ENCODE measurements at places on chromosomes 13 and 19.

- H3K4me1 ChIP-seq, result peaks cover 40% of the 10 kb centered on the region
- DNase-seq, result peak; percentile 91
- peak within 1 kb of the TSS; percentile 80 for H3K27ac ChIP-seq
- no peaks in the 10 kb centered on the region for H3K27me3 ChIP-seq
- peaks cover 22% of the 10 kb centered on the region for H3K36me3 ChIP-seq
These were observed at the start of gene RAB3D for GRCh38 chr19:11339254-11340098. Gene RAB3D, minus strand, starts transcription at chr19:11339657. Its CDS starts 2,258 bp downstream, at chr19:11337399.

DNA sequence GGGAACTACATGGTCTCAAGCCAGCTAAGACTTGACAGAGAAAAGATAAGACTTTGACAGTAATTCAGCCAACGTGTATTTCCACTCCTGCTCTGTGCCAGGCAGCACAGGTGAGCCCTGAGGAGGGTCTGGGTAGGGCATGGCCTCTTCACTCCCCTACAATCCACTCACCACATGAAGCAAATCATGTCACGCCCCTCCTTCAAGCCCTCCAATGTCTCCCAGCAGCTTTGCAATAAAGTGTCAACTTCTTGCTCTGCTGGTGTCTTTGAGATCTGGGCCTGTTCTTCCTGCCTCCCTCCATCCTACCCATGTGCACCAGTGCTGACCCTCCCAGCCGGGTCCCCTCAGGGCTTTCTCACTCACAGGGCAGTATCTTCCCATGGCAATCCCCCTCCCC, 58.5 kb downstream of the CCDC70 start:
- H3K4me1 ChIP-seq, result no peaks in the 10 kb centered on the region
- H3K36me3 ChIP-seq, result no peaks in the 10 kb centered on the region
- no peaks in the 10 kb centered on the region for H3K27me3 ChIP-seq
- no peak overlapping the region for H3K4me3 ChIP-seq

DNA sequence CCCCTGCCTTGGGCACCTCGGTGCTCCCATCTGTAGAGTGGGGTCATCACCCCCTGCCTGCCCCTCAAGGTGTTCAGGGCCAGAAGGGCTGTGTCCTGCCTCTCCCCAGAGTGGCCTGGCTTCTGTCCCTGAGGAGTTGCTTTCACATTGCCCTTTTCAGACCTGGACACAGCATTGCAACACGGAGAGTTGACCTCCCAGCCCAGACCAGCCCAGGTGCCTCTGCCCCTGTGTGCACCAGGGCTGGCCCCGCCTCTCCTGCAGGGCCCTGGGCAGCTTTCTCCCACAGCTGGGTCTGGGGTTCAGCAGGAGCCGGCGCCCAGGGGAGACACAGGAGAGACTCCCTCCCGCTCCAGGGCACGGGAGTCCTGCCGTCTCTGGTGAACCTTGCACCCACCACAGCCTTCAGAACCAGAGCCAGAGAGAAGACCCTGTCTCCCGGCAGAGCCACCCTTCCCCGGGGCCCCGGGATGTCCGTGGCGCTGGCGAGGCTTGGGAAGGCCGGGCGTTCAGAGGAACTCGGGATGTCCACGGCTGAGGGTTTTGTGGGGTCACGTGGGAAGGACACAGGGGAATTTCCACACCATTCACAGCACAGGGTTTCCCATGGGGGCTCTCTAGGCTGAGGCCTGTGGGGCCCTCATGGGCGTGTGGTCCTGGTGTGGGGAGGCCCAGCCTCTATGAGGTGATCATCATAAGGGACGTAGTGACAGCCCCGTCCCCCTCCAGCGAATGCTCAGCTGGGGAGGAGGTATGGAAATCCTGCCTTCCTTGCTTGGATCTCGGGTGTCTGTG, 23.2 kb downstream of the C13orf46 start:
- H3K27ac ChIP-seq, result no peak overlapping the region
- peaks cover 24% of the 10 kb centered on the region for H3K4me1 ChIP-seq
- no peaks in the 10 kb centered on the region for H3K36me3 ChIP-seq
- H3K4me3 ChIP-seq, result peak overlapping the region; percentile 42
- H3K27me3 ChIP-seq, result no peaks in the 10 kb centered on the region
- no peak for DNase-seq

GRCh38 chr13:49904729-49905456, 31.2 kb downstream of the SPRYD7 start:
- no peak overlapping the region for H3K27ac ChIP-seq
- no peaks in the 10 kb centered on the region for H3K36me3 ChIP-seq
- no peak overlapping the region for H3K4me3 ChIP-seq
- H3K27me3 ChIP-seq, result no peaks in the 10 kb centered on the region

- H3K27me3 ChIP-seq, result no peaks in the 10 kb centered on the region
- DNase-seq, result no peak
- H3K4me3 ChIP-seq, result no peak overlapping the region
- no peak overlapping the region for H3K27ac ChIP-seq
- H3K36me3 ChIP-seq, result no peaks in the 10 kb centered on the region
These were observed 634.4 kb upstream of the KLF12 start for GRCh38 chr13:74768521-74769085.

DNA sequence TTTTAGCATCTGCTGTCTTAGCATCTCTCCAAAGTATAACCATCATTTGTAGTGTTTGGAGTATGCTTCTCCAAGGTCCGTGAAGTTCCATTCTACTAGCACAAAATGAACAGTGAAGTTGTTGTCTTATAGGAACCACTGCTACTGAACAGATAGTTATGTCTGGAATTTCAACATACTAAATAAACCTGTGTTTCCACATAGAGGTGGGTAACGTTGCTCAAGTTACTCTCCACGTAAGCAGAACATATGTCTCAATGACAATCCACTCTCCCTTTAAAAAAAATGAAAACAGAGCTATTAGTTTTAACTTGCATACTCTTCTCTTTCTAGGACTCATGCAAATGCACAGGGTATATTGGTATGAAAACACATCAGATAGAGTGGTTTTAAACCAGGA, 184.3 kb upstream of the TRPC4 start:
- no peak overlapping the region for H3K27ac ChIP-seq
- H3K4me1 ChIP-seq, result no peaks in the 10 kb centered on the region
- DNase-seq, result no peak

DNA sequence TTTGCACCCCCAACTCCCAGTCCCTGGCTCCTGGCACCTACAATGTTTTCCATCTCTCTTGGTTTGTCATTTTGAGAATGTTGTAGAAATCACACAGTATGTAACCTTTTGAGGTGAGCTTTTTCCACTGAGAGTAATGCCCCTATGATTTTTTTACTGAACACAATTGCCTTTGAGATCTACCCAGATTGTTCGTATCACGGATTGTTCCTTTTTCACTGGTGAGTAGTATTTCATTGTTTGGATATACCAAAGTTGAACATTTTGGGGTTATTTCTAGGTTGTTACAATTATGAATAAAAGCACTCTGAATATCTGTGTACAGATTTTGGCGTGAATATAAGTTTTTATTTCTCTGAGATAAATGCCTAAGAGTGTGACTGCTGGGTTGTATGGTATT, 17.7 kb upstream of the ANKRD10 start:
- H3K4me3 ChIP-seq, result no peak overlapping the region
- H3K27ac ChIP-seq, result no peak overlapping the region
- no peak for DNase-seq

DNA sequence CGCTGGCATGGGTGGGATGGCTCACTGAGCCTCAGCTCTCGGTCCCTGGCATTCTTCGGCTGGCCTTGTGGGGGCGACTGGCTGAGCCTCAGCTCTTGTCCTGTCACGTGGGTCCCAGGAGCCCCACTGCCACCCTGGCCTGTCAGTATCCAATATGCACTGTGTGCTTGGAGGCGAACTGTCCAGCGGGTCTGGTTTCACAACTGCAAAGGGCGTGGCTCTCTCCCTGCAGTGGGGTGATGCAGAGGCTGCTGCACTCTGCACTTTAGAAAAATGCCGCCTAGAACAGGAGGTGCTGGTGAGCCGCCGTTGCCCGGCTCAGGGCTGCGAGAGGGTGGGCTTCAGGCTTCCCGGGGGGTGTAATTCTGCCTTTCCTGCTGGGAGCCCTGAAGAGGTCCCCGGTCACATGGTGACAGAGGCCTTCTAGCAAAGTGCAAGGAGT, 17.0 kb upstream of the TMEM255B start:
- H3K4me3 ChIP-seq, result no peak overlapping the region
- H3K4me1 ChIP-seq, result no peaks in the 10 kb centered on the region
- DNase-seq, result peak; percentile 61
- no peaks in the 10 kb centered on the region for H3K36me3 ChIP-seq
- H3K27me3 ChIP-seq, result no peaks in the 10 kb centered on the region
- no peak overlapping the region for H3K27ac ChIP-seq

DNA sequence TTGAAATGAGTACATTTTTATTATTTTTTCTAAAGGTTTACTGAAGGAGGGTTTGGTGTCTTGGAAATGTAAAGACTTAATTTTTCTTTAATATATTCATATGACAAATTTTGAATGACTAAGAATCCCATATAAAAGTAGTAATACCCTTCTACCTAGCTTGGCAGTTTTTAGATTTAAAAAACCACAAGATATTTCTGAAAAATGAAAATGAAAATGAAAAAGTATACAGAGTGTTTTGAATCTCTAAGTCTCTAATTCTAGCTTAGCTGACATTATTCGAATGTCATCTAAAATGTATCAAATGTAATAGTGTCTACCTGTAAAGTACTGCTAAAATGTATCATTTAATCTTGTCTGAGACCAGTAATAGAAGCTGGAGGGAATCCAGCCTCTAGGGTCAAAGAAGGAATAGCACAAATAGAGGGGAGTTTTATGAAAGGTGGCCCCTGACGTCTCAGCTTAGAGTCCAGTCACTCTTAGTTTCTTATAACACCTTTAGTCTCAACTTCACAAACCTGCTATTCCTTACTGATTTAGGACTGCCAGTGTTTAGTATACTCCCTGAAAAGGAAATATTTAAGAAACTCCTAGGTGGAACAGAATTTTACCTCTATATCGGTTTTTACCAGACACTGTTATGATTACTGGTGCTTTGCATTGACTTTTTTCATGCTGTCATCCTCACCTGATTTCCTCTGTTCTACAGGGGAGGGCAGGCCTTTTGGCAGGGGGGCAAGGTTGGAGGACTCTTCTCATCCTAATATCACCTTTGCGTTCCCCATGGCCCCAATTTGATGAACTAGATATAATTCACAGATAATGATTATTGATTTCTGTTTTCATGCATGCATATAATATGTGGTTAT, 16.2 kb upstream of the MIR17HG start:
- H3K27me3 ChIP-seq, result no peaks in the 10 kb centered on the region
- H3K4me3 ChIP-seq, result no peak overlapping the region
- DNase-seq, result no peak

GRCh38 chr13:70162141-70162540, 53.9 kb upstream of the KLHL1 start:
- no peak overlapping the region for H3K4me3 ChIP-seq
- H3K36me3 ChIP-seq, result no peaks in the 10 kb centered on the region
- no peak overlapping the region for H3K27ac ChIP-seq

DNA sequence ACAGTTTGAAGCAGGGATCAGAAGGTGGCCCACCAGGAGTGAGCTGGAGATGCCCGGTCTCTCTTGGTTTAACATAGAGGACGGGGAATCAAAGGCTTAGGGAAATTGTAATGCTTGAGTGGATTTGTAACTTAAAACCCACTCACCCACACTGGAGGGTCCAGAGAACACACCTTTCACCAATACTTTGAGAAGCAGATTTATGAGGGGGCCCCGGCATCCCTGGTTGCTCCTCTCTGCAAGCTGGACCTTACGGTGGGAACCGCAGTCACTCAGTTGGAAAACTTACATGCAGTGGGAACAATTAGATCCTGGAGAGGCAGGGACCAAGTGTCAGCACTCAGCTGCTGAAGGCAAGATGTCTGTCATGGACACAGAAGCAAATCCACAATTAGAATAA, 20.5 kb downstream of the PPP5C start:
- peaks cover 33% of the 10 kb centered on the region for H3K36me3 ChIP-seq
- no peak for DNase-seq
- H3K4me3 ChIP-seq, result no peak overlapping the region
- peaks cover 2% of the 10 kb centered on the region for H3K4me1 ChIP-seq
- no peaks in the 10 kb centered on the region for H3K27me3 ChIP-seq

- H3K4me1 ChIP-seq, result no peaks in the 10 kb centered on the region
- no peak for DNase-seq
- H3K27me3 ChIP-seq, result no peaks in the 10 kb centered on the region
- H3K27ac ChIP-seq, result no peak overlapping the region
These were observed 39.9 kb upstream of the CEACAM8 start for GRCh38 chr19:42634409-42635232.

DNA sequence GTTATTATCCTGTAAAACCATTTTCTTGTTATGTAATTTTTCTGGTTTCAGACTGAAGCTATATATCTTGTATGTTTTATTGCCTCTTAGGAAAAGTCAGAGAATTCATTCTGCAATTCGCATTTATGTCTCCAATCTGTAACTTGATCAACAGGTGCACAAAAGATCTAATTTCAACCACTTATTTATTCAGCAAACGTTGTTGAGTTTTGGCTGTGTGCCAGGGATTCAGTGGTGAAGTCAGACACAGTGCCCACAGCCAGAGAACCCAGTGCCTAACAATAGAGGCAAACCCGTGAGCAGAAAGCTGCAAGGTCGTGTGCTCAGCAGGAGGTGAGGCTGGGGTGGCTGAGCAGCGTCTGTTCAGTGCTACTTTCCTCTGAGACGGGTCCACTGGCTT, 119.5 kb upstream of the MCF2L start:
- no peak overlapping the region for H3K27ac ChIP-seq
- no peaks in the 10 kb centered on the region for H3K4me1 ChIP-seq
- DNase-seq, result no peak
- H3K27me3 ChIP-seq, result no peaks in the 10 kb centered on the region
- H3K4me3 ChIP-seq, result no peak overlapping the region
- H3K36me3 ChIP-seq, result peaks cover 15% of the 10 kb centered on the region

DNA sequence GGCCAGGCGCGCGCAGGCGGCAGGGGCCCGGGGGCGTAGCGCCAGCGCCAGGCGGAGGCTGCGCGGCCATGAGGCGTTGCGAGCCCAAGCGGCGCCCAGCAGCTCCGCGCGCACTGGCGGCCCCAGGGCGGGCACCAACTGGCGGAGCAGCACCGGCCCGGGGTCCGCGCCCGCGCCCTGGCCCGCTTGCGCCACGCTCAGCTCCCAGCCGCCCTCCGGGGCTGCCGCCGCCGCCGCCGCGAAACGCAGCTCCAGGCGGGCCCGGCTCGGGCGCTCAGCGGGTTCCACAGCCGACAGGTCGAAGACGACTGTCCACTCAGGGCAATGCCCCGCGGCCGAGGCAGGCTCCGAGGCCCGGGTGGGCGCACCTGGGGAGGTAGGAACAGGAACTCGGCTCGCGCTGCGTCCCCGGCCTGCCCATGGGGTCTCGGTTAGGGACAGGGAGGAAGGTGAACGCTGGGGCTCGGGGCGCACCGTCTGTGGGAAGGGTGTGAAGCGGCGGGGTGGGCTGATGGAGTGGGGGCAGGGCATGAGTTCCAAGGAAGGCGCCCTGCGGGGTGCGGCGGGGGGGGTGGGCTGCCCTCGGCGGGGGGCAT, 26.8 kb downstream of the CERS1 start:
- H3K4me1 ChIP-seq, result peaks cover 13% of the 10 kb centered on the region
- H3K27me3 ChIP-seq, result peaks cover 20% of the 10 kb centered on the region
- no peak overlapping the region for H3K27ac ChIP-seq

- no peak overlapping the region for H3K27ac ChIP-seq
- no peaks in the 10 kb centered on the region for H3K36me3 ChIP-seq
- peaks cover 13% of the 10 kb centered on the region for H3K4me1 ChIP-seq
- no peaks in the 10 kb centered on the region for H3K27me3 ChIP-seq
- no peak for DNase-seq
- H3K4me3 ChIP-seq, result no peak overlapping the region
These were observed 2.2 kb downstream of the ZNF415 start for GRCh38 chr19:53130506-53130905.

- no peaks in the 10 kb centered on the region for H3K27me3 ChIP-seq
- peaks cover 12% of the 10 kb centered on the region for H3K4me1 ChIP-seq
- H3K4me3 ChIP-seq, result no peak overlapping the region
- H3K36me3 ChIP-seq, result peaks cover 14% of the 10 kb centered on the region
- DNase-seq, result no peak
These were observed 5.1 kb downstream of the UBAC2 start for GRCh38 chr13:99205621-99206220.

GRCh38 chr19:50479761-50480251, 3.2 kb upstream of the GARIN5A start:
- DNase-seq, result no peak
- no peak overlapping the region for H3K4me3 ChIP-seq
- peaks cover 15% of the 10 kb centered on the region for H3K4me1 ChIP-seq
- H3K36me3 ChIP-seq, result peaks cover 21% of the 10 kb centered on the region
- H3K27me3 ChIP-seq, result no peaks in the 10 kb centered on the region

Data from tibial artery (tissue), 4 donors.